ENCODE measurements at places on chromosomes 7 and 10.

DNA sequence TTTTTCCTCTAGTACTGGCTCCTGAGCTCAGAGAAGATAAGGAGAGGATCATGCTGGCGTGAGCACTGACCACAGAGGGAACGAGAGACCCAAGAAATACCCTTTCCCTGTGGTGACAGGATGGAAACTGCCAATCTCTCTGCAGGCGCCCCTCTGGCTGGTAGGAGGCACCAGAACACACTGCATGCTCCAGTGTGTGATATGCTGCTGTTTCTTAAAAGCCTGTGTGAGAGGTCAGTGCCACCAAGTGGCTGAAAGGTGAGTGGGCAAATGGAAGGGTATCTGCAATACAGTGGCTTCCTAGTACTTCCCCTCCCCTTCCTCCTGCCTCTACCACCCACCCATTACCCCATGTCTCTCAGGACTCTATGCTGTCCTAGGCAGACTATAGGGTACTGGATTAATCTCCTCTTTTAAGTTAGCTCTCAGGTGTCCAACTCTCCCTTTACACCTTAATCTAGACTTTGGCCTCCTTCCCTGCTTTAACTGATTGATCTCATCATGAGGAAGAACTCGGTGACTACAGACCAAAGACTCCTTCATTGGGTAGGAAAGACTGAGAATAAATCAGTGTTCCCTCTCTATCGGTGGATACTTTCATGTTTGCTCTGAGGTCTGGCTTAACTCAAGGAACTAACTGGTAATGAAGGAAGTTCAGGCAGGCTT is 283.6 kb downstream of the ADRA2A start:
- DNase-seq = no peak

- no peak for DNase-seq
Observed at GRCh38 chr7:12583922-12584321, 13.4 kb downstream of the SCIN start.

- no peak for DNase-seq
Observed at GRCh38 chr7:78055599-78055998, 257.0 kb downstream of the PHTF2 start.

GRCh38 chr7:124655990-124656389 is 109.6 kb downstream of the GPR37 start:
- no peak for DNase-seq

GRCh38 chr7:2258661-2259365 is 16.8 kb downstream of the NUDT1 start:
- DNase-seq = no peak

GRCh38 chr10:2989292-2989947 is 77.9 kb upstream of the PFKP start:
- DNase-seq = no peak

DNA sequence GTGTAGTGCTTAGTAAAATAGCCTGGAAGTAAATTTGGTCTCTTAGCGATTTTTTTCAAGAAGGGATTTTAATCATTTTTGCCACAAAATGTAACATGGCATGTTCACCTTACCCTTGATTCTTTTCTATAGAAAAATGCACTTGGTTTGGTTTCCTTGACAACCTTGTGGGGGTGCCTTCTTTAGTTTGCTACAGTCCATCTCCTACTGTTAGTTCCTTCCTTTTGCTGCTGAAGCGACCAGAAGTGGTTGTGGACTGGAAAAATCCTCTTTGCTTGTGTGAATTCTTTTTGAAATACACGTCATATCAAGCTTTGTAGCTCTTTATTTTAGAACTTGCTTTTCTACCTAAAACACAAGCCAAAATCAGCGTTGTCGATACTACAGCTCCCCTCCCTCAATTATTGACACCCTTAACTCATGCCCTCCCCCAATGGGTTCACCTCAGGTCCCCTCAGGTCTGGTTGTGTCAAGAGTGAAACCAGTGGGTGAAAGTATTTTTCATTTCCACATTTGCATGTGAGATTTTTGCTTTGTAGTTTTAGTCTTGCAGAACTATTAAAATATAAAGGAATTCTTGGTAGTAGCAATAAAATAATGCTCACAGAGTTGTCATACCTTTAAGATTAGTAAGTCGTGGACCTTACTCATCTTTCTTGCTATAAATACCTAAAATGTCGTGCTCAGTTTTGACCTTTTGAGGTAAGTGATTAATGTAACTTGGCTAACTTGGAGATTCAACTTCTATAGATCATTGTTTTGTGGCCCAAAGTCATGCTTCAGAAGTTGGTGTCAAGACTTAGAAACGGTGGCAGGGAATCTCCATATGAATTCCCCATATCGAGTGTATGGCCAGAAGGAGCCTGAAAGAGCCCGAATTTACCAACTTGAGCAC is 1.5 kb downstream of the ACTR3B start:
- peak; percentile 34 for DNase-seq

DNA sequence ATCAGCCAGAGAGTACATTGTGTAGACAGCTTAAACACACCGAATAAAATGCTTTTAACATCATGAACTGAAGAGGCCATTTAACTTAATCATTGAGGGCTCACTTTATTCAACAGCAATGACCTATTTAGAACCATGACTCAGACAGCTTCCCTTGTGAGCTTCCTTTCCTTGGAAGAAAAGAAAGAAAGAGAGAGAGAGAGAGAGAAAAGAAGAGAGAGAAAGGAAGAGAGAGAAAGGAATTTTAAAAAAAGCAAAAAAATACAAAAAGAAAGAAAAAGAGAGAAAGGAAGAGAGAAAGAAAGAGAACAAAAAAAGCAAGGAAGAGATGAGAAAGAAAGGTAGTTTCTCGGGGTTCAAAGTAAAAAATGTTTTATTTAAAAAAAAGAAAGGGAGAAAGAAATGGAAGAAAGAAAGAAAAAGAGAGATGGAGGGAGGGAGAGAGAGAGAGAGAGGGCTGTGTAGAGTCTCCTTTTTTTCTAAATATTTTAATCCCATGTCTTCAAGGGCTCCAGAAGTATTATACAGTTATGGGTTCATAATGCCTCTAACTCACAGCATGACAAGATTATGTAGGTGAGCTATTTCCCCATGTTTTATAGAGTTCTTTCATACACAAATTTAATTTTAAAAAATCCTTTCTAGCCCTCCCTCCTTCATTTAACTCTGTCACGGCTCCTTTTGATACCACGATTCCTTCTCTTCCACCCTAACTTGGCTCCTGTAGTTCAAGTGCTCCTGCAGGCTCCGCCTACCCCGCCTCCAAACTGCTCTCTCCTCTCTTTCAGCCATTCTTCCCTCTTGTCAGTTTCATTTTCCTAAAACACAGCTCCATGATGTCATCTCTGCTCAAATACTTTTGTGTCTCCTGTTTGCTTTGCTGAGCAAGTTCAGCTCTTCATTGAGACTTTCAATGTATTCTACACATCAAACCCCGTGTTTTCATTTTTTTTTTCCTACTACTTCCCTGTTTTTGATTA is 85.5 kb downstream of the PRTFDC1 start:
- no peak for DNase-seq

GRCh38 chr10:58856508-58857240 is 319.8 kb upstream of the PHYHIPL start:
- no peak for DNase-seq
